ENCODE measurements at places on chromosomes 11 and 22. TPM values are rescaled to one million over a fixed set of nuclear protein-coding genes. Genes with fewer than 3 reads are reported as not detected.

MUC5B gene
- total RNA-seq = not detected

STK33 gene
- 0.19 TPM for total RNA-seq

CD248 gene
- total RNA-seq = 1.1 TPM

DNAJB7 gene
- not detected for total RNA-seq

TNKS1BP1 gene
- 78.1 TPM for total RNA-seq

MAPK12 gene
- total RNA-seq = 57.4 TPM

All from endothelial cell of coronary artery (primary cell).